ENCODE measurements at places on chromosomes 13 and 19.

- DNase-seq = no peak
These were observed 8.4 kb upstream of the HTR2A start for GRCh38 chr13:46905249-46905648.

- DNase-seq = no peak
These were observed 210.8 kb upstream of the STARD13 start for GRCh38 chr13:33496336-33496735.

DNA sequence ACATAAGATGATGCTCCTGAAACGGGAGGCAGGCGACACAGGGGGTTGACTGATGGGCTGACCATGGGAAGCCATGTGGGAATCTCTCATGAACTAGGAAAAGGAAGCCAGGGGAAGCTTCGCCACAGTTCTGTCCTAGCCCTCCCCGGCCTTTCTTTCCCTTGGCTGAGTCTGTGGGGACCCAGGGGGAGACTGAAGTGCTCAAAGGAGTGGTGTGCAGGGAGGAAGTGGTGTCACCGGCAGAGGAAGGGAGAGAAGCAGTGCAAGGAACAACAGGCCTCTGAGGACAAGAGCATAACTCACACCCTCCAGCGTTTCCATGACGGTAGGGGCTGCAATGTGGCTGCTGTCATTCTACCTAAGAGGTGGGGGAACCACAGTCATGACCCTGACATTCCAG, 1.1 kb downstream of the KIR3DL3 start:
- DNase-seq = no peak

DNA sequence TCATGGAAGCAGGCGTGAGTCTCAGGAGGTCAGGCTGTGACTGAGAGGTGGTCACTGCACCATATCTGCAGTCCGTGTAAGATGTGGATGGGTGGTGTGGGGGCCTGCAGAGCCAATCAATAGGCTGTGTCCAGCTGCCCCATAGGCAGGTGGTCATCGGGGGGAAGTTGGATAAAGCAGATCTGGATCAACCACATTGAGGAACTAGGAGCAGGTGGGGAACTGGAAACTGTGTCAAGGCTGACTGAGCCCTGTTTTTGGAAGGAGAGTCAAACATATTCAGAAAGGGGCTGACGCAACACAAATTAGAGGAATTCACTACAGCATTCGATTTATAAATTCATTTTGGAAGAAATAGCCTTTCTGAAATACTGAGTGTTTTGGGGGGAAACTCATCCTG, 15.0 kb downstream of the CLEC4M start:
- no peak for DNase-seq

DNA sequence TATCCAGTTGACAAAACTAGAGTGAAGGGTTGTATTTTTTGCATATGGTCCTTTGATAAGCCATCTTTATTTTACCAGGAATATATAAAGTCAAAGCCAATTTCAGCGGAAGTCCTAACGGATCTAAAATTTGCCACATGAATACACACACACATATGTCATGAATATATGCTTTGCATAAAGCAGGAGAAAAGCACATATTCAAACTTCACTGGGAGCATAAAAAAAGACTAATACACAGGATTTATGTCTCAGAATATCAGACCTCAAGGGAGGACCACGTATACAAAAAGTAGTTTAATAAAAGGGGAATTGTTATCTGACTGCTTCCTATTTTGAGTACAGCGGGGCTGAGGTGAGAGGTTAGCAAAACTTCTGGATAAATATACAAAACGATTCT, 308.7 kb downstream of the PCDH9 start:
- no peak for DNase-seq
